Stimulated activated CD4-positive, alpha-beta T cell treated with anti-CD3 and anti-CD28 coated beads, Interleukin-1b, Interleukin-23, amount 100 ng/mL, for 1 hour (primary cell): ENCODE measurements at places on chromosomes 12 and 14.

GRCh38 chr12:82357340-82357739 is 847 bp downstream of the CCDC59 start:
- DNase-seq = no peak

GRCh38 chr12:77833329-77833728 is 2.6 kb downstream of the NAV3 start:
- no peak for DNase-seq

- no peak for DNase-seq
These were observed 15.6 kb downstream of the CIPC start for GRCh38 chr14:77113644-77114043.

DNA sequence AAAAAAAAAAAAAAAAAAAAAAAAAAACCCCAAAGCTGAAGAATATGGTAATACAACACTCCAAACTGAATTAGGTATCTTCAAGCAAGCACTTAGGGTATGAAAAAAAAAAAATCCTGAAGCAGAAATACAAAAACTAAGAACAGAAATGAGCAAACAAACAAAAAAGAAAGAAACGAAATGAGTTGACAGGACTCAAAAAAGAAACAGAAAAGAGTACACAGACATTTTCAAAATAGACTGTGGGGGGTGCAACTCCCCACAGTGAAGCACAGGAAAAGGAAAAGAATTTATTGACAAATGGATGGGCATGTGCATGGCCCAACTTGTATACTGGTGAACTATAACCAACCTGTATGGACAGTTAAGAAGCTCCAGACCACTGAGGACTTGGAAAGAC is 24.6 kb downstream of the RPS6KA5 start:
- no peak for DNase-seq

DNA sequence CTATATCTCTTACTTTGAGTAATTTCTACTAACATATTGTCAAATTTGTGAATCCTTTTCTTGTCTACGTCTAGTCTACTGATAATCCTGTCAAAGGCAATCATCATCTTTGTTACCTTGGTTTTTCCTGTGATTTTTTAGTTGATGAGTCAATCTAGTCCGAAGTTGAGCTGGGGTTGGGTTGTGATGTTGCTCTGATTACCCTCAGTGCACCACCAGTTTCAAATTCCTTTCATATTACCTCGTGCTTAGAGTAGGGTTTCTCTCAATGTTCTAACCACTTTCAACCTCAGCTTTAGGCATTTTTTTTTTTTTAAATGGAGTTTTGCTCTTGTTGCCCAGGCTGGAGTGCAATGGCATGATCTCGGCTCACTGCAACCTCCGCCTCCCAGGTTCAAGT is 186.8 kb downstream of the BTG1 start:
- DNase-seq = no peak

- no peak for DNase-seq
These were observed 41.9 kb downstream of the TTC6 start for GRCh38 chr14:37637341-37637740.

DNA sequence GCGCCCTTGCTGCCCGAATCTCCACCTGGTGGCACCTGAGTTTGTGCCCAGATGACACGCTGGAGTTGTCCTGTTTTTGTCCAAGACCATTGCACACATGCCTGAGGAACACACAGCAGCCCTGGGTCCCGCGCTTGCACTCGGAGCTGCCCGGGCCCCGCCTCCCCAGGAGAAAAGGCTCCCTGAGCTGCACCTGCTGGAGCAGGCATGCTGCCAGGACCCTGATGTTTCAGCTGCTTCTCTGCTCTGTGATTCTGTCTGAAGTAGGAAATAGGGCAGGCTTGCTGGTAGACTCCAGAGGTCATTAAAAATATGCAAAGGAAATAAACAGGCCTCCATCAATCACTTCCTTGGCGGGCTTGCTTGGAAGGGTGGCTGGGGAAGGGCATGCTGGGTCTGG is 271.6 kb downstream of the CACNA1C start:
- no peak for DNase-seq

- no peak for DNase-seq
These were observed 519.7 kb upstream of the TBX3 start for GRCh38 chr12:115203701-115204100.

- DNase-seq = no peak
These were observed 112.8 kb downstream of the DUSP6 start for GRCh38 chr12:89239534-89239933.

DNA sequence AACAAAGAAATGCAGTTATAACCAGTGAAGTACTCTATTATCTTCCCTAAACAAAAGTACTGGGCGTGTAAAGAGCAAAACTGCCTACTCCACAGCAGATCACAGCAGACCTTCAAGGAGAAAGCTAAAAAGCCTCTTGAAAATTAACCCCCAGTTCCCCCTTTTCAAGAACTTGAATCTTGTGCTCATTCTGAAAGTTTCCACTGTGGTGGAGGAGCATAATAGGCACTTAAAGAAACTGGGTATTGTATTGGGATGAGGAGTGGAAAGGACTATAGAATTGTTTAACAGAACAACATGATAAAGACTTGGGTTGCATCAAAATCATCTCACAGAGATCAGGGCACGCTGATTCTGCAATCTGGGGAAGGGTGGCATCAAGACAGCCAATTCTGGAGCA is 51.1 kb downstream of the SLC25A47 start:
- DNase-seq = no peak

DNA sequence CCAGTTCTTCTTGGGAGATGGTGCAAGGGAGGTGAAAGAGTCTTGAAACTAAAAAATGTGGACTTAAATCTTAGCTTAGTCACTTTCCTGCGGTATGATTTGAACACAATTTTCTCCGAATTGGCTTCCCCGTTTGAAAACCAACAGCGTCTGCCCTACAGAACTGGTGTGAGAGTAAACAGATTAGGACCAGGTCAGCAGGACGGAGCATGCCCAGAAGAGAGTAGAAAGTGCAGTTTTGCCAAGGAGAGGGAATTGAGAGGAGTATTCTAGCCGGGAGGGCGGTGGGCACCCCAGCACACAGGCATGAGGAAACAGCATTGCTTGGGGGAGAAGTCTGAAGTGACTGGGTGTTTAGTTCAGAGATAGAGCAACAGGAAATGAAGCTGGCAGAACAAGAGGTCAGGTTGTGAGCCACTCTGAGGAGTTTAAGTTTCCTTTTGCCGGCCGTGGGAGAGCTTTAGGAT is 927.1 kb downstream of the VRK1 start:
- no peak for DNase-seq

DNA sequence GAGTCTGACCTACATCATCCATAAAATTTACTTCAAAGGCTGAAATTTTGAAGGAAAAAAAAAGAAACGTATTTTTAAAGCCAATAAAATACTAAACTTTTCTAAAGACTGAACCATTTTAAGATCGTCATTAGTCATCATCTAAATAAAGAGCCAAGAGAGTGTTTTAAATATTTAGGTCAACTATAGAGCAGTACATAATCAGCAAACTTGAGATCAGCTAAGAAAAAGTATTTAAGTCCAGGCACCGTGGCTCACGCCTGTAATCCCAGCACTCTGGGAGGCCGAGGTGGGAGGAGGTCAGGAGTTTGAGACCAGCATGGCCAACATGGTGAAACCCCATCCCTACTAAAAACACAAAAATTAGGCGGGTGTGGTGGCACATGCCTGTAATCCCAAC is 35.5 kb downstream of the HECTD1 start:
- DNase-seq = no peak

DNA sequence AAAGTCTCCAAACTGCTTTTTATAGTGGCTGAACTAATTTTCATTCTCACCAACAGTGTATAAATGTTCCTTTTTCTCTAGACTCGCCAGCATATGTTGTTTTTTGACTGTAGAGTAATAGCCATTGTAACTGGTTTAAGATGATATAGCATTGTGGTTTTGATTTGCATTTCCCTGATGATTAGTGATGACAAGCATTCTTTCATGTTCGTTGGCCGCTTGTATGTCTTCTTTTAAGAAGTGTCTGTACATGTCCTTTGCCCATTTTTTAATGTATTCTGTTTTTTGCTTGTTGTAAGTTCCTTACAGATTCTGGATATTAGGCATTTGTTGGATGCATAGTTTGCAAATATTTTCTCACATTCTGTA is 404.9 kb downstream of the FLRT2 start:
- DNase-seq = no peak

DNA sequence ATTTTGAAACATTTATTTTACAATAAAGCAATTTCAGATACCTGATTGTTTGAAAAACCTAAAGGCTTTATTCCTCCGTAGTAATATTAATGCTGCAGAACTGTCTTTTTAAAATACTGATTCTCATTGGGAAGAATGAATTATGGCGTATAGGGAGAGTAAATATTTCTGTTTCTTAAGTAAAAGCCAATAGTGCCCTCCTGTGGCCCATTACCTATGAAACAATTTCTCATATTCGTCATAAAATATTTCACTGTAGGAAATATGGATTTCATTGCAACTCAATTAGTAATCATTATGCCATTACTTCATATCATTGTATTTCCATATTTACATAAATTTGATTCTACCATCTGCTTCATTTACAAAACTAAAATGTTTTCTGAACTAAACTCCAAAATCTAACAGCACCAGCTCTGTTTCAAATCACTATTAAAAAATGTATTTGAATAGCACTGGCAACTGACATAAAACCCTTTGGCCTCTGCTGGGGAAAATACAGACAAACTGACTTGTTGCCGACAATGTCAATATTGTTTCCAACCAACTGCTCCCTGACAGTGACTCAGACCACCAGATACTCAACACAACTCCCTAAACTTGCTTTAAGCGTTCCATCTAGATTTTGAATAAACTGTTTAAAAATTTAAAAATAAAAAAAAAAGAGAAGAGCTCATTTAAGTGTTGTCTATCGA is 290.3 kb downstream of the NAV3 start:
- DNase-seq = no peak

GRCh38 chr14:34981743-34982420 is 910 bp upstream of the SRP54 start:
- DNase-seq = no peak

DNA sequence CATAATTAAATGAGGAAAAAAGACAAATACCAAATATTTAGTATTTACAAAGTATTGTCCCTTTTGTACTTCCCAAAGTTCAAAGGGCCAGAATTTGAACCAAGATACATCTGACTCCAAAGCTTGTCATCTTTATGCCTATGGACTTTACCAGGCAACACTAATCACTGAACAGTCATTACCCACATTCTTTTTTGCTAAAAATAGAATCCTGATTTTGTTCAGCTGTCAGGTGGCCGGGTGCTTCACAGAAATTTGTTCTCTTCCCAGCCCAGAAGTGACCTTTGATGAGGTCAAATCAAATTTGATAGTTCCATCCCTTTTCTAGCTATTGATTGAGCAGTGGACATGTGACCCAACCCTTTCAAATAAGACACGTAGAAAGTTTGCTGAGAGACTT is 121.6 kb downstream of the LLPH start:
- DNase-seq = no peak

DNA sequence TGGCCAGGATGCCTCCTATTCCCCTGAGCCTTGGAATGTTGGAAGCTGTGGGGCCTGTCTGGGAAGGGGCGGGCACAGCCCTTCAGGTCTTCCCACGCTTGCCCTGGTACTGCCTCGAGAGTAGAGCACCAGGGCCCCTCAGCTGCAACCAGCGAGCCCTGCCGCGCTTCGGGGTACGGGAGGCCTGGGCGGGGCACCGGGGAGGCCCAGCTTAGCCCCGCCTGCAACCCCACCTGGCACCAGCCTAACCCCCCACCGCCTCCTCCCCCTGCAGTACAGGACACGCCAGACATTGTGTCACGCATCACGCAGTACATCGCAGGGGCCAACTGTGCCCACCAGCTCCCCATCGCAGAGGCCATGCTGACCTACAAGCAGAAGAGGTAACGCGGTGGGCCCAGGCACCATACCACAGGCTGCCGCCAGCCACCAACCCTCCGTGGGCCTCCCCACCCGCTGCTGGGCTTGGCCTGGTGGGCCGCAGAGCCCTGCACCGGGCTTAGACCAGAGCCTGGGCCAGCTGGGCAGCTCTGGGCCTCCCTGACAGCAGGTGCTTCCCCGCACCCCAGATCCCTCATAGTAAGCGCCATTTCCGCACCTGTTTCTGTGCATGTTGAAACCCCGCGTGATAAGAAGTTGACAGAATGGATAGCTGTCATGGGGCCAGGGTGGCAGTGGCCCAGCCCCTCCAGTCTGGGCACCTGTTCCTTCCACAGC is 13.6 kb upstream of the TEX22 start:
- no peak for DNase-seq

DNA sequence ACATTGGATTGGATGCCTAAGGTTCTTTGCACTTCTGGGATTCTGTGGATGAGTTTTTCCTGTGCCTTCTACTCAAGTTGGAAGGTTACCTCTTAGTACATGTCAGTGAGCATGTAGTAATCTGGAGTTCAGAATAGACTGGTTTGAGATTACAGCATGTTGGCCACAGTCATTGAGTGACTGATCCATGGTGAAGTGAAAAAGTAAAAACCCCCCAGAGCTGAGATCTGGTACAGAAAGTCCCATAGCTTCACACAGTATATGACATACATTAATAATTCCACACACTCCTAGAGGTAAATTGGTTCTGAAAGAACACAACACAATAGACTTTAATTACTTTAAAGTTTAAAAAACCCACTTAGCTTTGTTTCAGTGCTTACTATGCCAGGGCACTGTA is 11.9 kb upstream of the CCND2 start:
- no peak for DNase-seq

DNA sequence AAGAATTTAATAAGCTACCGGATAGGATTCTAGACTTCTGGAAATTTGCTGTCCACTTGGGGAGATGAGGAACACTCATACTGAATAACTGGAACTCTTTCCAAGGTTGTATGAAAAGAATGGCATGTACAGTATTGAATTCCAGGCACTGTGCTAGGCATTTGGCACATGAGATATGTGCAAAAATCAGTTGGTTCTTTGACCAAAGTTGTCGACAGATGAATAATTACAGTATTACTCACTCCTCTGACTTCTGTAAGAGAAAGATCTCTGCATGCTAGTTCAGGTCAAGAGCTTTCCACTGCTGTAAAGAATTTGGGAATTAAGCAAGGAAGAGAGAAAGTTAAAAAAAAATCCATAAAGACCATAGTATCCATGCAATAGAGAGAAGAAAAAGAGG is 764.7 kb downstream of the BCL11B start:
- no peak for DNase-seq
